ENCODE measurements at places on chromosomes 5 and 9.

DNA sequence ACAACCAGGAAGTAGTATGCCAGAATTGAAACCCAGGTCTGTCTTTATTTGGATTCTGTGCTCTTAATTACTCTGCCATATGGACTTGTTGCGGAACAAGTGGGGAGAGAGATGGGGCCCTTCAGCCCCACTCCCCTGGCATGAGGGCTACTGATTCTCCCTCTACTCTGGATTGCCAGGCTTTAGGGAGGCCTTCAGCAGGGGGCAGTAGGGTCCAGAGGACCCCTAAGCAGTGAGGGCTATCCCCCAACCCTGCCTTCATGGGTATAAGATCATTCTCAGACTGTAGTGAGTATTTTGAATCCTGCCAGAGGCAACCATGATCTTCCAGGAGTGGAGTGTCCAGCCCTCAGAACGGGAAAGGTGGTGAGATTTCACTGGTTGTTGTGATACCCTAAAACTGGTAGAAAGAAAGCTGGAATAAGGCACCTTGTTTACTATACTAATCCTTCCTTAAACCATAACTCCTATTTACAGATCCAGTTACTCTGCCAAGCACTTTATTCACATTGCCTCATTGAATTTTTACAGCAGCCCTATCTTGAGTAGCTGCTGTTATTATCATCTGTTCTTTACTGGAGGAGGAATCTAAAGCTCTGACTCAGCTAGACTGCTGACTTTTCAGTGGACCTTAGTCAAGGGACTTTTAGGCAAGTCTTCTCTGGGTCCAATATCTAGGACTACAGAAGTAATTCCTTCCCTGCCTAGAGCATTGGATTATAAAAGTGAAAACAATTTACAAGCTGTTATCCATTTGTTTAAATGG, 31.3 kb upstream of the LARP1 start:
- DNase-seq, result no peak

DNA sequence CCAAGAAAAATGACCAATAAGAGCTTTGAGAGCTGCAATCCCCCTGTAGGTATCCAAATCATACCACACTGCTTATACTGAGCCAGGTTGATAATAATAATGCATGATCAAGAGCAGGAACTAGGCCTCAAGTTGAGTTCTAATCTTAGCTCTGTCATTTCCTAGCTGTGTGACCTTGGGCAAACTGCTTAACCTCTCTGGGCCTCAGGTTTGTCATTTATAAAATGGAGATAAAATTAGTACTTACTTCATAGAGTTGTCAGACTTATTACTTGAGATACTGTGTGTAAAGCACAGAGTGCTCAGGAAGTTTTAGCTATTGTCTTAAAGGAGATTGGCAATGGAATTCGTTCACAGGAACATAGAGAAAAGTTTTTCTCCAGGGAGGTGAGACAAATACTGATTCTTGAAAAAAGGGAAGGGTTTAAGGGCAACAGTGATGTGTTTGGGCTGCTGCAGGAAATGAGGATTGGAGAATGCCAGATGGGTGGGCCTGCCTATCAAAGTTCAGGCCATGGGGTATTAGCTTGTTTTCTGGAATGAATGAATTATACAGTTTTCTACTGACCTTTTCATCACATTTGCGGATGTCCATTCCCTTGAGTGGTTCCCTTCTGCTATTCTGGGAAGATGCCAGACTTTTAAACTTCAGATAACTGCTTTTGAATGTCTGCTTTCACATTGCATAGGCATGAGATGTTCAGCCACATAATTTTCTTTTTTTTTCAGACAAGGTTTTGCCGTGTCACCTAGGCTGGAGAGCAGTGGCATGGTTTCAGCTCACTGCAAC, 10.2 kb upstream of the ATP6V0E1 start:
- DNase-seq, result no peak

DNA sequence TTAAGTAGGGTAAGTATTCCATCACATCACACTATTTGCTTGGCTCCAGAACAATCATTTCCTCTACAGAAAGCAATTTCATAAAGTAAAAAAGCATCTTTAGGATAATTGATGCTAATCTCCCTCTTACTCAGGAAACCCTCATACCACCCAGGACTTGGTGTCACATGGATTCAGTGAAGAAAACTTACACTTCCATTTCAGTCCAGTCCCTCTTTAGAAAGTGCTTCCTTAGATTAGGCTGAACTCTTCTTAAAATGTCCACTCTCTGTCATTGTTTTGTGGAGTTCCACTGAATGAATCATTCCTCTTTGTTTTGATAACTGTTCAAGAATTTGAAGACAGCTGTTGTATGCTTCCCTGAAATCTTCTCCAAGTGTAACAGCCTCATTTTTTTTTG, 144.0 kb upstream of the ZNF462 start:
- no peak for DNase-seq

- DNase-seq, result peak; percentile 81
Observed at GRCh38 chr9:34500623-34501267, 22.0 kb downstream of the ENHO start.

DNA sequence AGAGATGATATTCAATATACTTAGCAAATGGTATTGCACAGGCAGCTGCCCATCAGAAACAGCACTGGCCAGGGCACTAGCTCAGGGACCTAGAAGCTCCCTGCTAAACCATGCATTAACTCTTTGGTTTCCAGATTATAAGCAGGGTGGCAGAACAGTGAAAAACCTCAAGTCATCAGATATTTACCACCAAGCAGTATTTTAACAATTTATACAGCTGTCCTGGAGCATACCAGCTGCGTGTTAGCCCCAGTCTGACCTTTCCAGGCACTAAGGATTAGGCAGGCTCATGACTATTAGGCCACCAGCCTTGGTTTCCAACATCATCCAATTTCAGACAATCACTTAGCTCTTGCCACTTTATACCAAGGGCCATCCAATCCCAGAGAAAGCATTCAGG, 326.5 kb downstream of the CAAP1 start:
- DNase-seq, result no peak

- no peak for DNase-seq
Observed at GRCh38 chr9:99666571-99666970, 155.1 kb upstream of the NR4A3 start.

- DNase-seq, result no peak
Observed at GRCh38 chr5:143217804-143218160, 185.7 kb downstream of the NR3C1 start.

DNA sequence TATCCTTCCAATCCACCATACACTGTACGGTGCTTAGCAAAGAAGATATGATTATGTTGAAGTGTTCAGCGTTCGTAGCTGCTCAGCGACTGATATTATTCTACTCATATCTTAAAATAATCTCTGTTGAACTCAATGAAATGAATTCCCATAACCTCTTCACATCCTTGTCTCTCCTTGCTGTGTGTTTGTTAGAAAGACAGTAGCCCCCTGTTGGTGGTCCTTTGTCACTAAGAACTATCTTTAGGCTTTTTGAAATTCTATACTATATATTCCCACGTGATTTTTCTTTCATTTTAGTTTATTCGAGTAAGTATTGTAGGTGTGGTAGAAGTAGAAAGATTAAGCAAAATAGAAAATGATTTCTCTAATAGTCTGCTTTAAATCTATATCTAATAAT, 762.8 kb upstream of the WWC1 start:
- no peak for DNase-seq

DNA sequence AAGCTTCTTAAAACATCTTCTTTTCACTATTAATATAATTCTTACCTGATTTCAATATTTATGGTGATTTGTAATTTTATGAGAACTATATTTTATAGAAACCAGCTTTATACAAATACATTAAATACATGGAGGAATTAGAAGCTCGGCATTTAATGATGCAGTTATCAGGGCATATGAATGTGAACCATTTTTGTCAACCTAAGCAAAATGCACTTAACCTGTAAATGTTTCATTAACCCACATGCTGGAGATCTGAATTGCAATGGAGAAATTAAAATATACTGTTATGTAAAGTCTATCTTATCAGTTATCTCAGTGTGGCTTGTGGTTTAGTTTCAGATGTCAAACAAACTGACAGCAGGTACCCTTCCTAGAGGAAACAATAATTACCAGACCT, 63.2 kb upstream of the CDH12 start:
- DNase-seq, result no peak

DNA sequence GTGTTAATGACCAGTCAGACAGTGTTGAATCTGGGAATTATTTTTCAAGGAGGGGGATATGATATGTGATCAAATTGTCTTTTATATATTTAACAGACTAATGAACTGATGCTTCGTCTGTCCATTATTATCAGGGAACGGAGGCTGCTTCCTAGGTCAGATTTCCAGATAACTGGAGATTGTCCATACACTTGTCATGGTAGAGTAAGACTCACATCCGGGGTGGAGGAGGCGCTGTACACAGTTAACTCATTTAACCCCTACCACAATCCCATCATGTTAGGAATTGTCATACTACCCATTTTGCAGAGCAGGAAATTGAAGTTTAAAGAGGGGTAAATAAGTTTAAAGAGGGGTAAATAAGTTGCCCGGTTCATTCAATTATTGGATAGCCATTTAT, 55.9 kb downstream of the ARHGAP26 start:
- no peak for DNase-seq

DNA sequence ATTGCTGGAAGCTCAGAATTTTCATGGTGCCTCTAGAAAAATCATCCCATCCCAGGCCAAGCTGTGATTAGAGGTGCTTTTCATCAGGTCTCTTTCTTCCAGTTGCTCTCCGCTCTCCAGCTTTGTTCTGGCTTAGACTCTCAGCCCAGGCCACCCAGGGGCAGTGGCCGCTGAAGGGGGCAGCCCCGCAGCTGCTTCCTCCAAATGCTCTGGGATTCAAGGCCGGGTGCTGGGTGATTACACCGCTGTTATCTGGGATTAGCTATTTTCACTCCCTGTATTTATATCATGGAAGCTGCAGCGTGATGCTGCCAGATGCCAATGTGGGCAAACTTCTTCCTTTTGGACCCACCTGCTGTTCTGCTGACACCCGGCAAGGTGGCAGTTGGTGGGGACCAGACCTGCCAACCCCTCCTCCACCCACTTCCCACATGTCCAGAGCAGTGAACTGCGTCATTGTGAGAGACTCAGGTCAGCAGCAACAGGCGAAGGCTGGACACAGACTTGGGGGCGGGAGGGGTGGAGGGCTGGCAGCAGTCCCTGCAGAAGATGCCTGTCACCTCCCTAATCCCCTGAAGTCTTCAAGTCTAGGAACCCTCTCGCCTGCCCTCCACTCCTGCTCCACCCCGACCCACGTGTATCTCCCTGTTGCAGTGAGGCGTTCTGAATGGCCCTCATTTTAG, 33.9 kb upstream of the NKX2-5 start:
- no peak for DNase-seq
